Activated T-cell treated with anti-CD3 and anti-CD28 coated beads, Interleukin-2, amount 50 U/mL, for 72 hours (primary cell): ENCODE measurements at places on chromosomes 7 and 10.

DNA sequence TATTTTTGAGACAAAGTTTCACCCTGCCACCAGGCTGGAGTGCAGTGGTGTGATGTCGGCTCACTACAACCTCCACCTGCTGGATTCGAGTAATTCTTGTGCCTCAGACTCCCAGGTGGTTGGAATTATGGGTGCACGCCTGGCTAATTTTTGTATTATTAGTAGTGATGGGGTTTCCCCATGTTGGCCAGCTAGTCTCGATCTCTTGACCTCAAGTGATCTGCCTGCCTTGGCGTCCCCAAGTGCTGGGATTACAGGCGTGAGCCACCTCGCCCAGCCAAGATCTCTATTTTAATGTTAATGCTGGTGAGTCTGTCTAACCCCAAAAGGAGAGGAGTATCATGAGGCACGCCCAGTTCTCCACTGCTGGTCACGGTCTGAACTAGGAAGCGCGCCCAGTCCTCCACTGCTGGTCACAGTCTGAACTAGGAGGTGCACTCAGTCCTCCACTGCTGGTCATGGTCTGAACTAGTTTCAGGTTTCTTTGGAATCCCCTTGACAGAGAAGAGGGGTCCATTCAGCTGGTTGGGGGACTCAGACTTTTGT is 5.6 kb upstream of the LRRC27 start:
- no peak for DNase-seq

- DNase-seq, result no peak
Measured at GRCh38 chr7:24836084-24836483, 78.8 kb upstream of the GSDME start.

GRCh38 chr7:151679071-151679708 is 159.5 kb upstream of the RHEB start:
- DNase-seq, result no peak

DNA sequence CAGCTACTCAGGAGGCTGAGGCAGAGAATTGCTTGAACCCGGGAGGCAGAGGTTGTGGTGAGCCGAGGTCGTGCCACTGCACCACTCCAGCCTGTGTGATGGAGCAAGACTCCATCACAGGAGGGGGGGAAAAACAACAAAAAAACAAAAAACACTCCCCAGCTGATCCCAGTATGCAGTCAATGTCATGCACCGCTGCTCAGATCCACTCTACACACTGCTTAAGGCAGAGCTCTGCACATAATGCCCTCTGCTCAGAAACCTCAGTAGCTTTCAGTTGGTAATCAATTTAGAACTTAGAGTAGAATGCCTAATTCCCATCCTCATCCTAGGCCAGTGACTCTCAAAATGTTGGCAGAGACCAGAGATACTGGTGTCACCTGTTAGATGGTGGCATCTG is 43.9 kb downstream of the PDSS1 start:
- DNase-seq, result no peak

DNA sequence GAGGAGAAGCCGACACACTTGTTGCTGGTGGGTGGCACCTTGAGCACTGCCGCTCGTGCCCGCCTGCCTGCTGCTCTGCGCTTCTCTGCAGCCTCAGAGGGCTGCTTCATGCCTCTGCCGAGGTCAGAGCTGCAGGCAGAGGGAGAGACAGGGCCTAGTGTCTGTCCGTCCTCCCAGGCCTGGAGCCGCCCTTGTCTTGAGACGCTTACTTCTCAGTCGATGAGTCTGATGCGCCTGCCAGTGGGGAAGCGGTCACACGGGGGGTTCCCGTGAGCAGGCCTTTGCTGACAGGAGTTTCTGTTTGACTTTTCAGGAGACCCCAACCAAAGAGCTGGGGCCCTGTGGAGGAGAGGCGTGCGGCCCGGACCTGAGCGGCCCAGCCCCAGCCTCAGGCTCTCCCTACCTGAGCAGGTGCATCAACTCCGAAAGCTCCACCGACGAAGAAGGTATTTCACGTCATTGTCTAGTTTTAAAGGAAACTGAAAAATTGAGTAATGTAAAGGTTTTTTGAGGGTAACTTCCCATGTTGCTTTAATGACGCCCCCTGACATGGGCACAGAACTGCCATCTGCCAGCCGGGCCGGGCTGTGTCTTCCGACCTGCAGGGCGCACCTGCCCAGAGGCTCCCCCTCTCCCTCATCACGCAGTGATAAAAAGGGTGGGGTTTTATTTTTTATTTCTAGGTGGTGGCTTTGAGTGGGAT is 7.8 kb upstream of the BHLHA15 start:
- DNase-seq, result peak; percentile 45

DNA sequence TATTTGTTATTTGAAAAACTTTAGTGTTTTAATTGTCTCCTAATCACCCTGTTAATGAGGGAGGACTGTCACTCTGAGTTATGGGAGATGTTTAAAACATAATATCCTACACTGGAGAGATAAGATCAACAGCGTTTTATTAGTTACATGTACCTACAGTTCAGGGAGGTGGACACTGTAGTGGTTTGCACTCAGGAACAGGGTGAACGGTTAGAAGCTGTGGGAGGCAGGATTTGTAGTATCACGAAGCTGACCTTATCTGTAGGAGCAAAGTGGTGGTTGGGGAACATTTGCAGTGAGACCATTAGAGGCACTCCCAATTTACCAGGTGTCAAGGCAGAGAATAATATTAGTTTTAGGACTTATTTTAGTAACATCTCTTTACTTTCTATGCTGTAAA is 193.3 kb upstream of the KCND2 start:
- DNase-seq, result no peak

GRCh38 chr7:4809666-4810065 is 34.2 kb downstream of the AP5Z1 start:
- DNase-seq, result no peak

DNA sequence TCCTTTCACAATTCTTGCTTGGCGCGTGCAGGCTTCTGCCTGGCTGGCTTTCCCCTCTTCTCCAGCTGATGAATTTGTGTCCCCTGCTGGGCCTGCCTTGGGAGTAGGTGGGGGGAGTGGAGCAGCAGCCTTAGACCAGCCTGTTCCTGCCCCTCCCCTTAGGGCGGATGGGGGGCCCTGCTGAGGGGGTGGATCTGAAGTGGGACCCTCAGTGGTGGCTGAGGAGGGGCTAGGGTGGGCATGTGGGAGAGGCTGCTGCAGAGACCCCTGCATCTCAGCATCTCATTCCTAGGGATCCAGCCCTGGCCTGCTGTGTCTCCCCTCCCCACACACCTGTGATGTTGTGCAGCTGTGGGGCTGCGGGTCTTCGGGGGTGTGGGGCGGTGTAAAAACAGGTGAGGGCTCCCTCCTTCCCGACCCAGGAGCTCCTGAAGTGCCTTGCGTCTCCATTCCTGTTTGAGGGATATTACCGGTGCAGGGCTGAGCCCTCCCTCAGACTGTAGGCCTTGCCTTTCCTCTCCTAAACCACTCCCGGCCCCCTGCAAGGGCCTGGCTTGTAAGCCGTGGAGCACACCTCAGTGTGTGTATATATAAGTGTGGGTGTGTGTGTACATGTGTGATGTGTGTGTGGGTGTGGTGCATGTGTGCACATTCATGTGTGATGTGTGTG is 24.7 kb downstream of the ADCYAP1R1 start:
- DNase-seq, result no peak

- peak; percentile 60 for DNase-seq
Measured at GRCh38 chr7:106126170-106126938, 14.2 kb upstream of the SYPL1 start.

GRCh38 chr7:70734411-70734810 is 397.5 kb upstream of the GALNT17 start:
- no peak for DNase-seq

DNA sequence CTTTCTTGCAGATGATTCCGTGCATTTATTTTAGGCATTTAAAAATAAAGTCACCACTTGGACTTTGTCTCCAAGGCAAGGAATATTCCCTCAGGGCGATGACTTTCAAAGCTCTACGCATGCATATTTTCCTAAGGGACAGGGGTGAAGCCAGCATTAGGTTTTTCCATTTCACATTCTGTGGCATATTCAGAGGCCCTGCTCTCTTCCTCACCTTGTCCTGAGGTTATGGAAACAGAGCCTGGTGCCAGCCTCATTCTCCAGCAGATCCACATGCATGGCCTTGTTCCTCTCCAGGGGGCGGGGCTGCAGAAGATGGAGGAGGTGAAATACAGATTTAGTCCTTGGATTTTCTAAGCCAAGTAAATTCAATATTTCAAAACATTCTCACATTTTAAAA is 11.6 kb upstream of the LYZL1 start:
- DNase-seq, result no peak

GRCh38 chr7:127914693-127915092 is 116.5 kb downstream of the LRRC4 start:
- no peak for DNase-seq

DNA sequence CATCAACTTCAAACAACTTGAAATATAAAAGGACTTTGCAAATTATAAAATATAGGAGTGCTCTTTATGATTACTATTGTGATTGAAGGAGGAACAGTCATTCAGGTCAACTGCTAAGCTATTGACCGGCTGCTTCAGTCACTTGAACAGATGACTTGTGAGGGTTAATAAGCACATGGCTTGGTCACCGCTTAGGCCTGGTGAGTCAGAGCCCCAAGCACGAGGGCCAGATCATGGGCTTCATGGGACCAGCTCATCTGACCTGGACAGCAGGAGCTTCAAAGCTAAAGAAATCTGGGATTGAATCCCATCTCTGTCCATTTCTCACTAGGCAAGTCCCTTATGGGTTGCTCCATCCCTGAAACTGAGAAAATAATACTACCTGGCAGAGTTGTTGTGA is 60.4 kb upstream of the ADO start:
- no peak for DNase-seq

- no peak for DNase-seq
Measured at GRCh38 chr7:101650579-101651081, 21.5 kb upstream of the MYL10 start.

GRCh38 chr7:30183749-30184369 is 49.1 kb downstream of the MTURN start:
- no peak for DNase-seq

GRCh38 chr7:69782917-69783684 is 184.8 kb downstream of the AUTS2 start:
- DNase-seq, result no peak

- no peak for DNase-seq
Measured at GRCh38 chr10:34507217-34507616, 307.9 kb downstream of the PARD3 start.

DNA sequence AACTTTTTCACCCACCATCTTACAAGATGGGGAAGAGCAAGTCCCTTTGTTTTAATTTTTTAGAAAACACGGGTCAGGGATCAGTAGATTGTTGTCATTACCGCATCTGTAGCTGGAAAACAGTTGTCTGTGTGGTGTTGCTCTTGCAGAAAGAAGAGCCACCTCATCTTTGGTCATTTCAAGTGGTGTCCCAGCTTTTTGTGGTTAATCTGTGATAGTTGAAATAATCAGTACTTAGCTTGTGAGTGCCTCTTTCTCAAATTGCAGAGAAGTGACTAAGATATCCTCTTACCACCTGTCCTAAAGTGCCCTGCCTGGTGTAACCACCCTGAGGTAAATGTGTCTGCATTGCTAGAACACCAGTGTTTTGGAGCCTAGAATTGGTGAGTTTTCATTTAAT is 5.5 kb downstream of the PRPF18 start:
- no peak for DNase-seq

DNA sequence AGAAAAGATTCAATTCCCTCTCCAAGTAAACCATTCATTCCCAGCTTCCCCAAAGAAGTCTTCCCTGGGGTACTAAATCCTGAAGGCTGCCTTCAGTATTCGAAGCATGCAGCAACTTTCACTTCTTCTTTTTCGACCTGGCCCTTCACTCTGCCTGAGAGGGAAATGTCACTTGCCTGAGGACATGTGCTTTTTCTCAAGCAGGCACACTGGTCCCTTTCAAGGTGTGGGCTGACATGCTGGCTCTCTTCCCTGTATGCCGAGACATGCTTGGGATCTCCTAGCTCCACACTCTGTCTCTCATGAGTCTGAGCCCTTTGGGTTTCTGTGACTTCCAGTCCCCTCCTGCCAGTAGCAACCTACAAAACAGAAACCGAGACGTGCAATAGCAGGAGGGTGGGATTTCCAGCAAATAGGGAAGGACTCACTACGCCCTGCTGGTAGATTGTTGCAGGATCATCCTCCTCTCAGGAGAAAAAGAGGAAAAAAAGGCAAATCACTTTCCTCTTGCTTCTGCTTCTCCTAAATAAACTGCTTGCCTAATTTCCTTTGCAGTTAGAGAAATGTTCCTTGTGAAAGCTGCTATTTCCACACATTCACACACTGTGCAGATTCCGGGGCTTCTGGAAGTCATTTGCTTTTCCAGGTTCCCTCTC is 33.5 kb downstream of the FIGNL1 start:
- no peak for DNase-seq

DNA sequence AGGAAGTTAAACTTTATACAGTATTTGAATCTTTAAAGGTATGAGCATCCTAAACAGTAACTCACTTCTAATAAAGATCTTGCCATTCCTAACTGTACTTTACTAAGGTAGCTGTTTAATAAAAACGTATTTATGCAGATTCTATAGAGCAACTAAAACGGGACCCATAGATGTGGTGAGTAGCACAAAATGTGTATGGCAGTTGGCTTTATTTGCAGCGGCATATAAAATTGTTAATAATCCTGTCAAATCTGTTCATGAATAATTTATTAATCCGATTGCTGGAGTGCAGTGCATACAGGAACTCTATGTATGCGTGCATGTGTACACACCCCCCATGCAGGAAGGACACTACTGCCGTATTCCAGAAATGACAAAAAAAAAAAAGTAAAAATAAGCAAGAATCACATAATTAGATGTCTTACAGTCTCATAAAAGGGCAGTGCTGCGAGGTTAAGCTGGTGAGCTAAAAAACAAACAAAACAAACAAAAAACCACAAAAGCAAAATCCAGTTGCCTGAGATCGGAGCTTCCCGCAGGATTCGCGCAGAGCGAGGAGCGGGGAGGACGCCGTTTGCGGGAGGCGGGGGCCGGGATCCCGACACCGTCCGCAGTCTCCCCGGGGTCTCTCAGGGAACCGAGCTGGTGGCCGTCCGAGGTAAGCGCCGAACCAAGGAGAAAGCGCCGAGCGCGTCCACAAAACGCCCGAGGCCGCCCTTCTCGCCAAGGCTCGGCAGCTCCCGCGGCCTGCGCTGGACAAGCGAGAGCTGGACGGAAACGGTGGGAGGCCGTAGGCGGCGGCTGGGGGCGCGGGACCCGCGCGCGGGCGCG is 518 bp upstream of the COMMD3 start:
- no peak for DNase-seq

DNA sequence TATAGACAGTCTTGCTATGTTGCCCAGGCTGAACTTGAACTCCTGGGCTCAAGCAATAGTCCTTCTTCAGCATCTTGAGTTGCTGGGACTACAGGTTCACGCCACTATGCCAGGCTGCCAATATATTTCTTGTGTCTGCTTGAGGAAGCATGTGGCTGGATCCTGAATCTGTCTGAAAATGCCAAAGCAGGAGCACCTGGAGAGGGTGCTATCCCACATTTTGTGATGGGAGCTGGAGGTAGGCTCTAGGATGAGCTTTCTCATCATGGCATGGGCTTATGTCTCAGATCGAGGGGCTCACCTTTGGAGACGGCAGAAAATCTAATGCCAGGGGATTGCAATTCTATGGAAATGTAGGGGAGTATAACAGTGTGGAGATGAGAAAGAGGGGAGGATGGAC is 744.2 kb downstream of the GRID1 start:
- DNase-seq, result no peak

GRCh38 chr10:29482591-29483431 is 152.0 kb downstream of the SVIL start:
- DNase-seq, result peak; percentile 65
